ENCODE measurements at places on chromosomes 4 and X. TPM values are rescaled to one million over a fixed set of nuclear protein-coding genes. Genes with fewer than 3 reads are reported as not detected.

Gene BEND4
- 0.11 TPM for total RNA-seq

Gene GPR50
- not detected for total RNA-seq

Gene MSANTD1
- total RNA-seq: 0.65 TPM

Gene TLR6
- total RNA-seq: 6.1 TPM

Gene RAI2
- 3.1 TPM for total RNA-seq

Gene SSX2B
- not detected for total RNA-seq

Gene GYPB
- not detected for total RNA-seq

Gene TRO
- 21.3 TPM for total RNA-seq

Gene COX7B2
- not detected for total RNA-seq

Gene SAT1
- total RNA-seq: 194 TPM

Gene DIPK2B
- not detected for total RNA-seq

Gene PNMA6A
- total RNA-seq: 0.54 TPM
